Right atrium auricular region (tissue), 2 donors: ENCODE measurements at places on chromosomes 1 and 21. TPM values are rescaled to one million over a fixed set of nuclear protein-coding genes. Genes with fewer than 3 reads are reported as not detected.

PLA2G4A gene
- 8.2 TPM for total RNA-seq

GRCh38 chr21:41138711-41139110 lies 29.2 kb upstream of the BACE2 start:
- no peaks in the 10 kb centered on the region for H3K4me1 ChIP-seq
- H3K36me3 ChIP-seq: no peaks in the 10 kb centered on the region
- H3K27me3 ChIP-seq: no peaks in the 10 kb centered on the region
- H3K4me3 ChIP-seq: no peak overlapping the region

DNA sequence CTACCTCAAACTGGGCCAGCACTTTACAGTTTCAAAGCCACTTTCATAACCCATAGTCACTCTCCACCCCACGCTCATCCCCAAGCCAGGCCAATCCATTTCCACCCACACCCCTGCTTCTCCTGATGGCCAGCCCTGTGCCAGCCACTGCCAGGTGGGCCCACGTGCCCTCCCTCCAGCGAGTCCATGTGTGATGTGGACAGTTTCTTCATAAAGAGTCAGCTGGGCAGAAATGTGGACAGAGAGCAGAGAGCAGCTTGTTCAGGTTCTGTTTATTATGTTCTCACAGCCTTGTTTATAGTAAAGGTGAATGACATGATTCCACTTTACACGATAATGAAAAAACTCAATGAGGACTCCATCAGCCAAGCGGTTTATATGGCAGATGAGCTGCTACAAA lies 37.4 kb upstream of the RGS16 start:
- no peak overlapping the region for H3K27ac ChIP-seq
- H3K4me3 ChIP-seq: no peak overlapping the region
- no peak for DNase-seq

GRCh38 chr1:64898107-64898861 lies 68.1 kb downstream of the JAK1 start:
- H3K27ac ChIP-seq: peak overlapping the region; percentile 95
- H3K36me3 ChIP-seq: no peaks in the 10 kb centered on the region
- H3K27me3 ChIP-seq: no peaks in the 10 kb centered on the region
- H3K4me3 ChIP-seq: no peak overlapping the region

DNA sequence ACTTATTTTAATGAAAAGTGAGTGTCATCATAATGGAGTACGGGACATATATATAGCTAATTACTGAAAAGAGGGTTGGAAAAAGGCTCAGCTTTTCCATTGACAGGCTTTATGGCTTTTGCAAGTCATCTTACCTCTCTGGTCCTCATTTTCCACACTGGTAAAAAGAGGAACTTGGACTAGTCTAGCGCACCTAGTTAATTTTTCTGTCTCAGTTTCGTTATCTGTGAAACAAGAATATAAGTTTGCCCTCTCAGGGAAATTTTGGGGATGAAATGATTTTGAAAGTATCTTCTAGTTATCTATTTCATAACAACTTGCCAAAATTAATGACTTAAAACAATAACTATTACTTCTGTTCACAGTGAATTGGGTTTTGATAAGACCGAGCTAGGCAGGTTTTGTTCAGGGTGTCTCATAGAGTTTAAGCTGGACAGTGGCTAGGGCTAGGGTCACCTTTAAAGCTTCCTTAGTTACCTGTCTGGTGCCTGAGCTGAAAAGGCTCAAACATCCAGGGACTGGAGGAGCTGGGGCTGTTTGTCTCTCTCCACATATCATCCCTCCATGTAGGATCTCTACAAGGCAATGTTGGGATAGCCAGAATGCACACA lies 91.7 kb downstream of the TYW3 start:
- no peak overlapping the region for H3K27ac ChIP-seq
- H3K27me3 ChIP-seq: no peaks in the 10 kb centered on the region
- no peak overlapping the region for H3K4me3 ChIP-seq
- DNase-seq: no peak
- H3K4me1 ChIP-seq: no peaks in the 10 kb centered on the region
